ENCODE measurements at places on chromosomes 5 and 9.
A peak's percentile ranks its signal among the peaks of the same experiment; 100 is the strongest.

DNA sequence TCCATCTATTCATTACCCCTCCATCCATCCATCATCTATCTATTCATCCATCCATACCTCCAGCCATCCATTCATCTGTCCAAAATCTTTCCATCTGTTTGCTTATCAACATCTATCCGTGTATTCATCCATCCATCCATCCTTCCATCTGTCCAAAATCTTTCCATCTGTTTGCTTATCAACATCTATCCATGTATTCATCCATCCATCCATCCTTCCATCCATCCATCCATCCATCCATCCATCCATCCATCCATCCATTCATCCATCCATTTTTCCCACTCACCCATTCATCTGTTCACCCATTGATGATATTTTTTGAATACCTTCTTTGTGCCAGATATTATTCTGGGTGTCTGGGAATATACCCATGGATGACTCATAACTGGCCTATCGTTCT, 12.8 kb downstream of the VCAN start:
- no peak for DNase-seq
- H3K36me3 ChIP-seq: no peaks in the 10 kb centered on the region
- no peak overlapping the region for H3K4me3 ChIP-seq

- peak overlapping the region; percentile 84 for H3K4me3 ChIP-seq
- peaks cover 22% of the 10 kb centered on the region for H3K4me1 ChIP-seq
- H3K27me3 ChIP-seq: no peaks in the 10 kb centered on the region
- H3K27ac ChIP-seq: peak overlapping the region; percentile 75
- H3K36me3 ChIP-seq: no peaks in the 10 kb centered on the region
Measured at GRCh38 chr9:136949239-136949816, 2.7 kb upstream of the LCN12 start.

DNA sequence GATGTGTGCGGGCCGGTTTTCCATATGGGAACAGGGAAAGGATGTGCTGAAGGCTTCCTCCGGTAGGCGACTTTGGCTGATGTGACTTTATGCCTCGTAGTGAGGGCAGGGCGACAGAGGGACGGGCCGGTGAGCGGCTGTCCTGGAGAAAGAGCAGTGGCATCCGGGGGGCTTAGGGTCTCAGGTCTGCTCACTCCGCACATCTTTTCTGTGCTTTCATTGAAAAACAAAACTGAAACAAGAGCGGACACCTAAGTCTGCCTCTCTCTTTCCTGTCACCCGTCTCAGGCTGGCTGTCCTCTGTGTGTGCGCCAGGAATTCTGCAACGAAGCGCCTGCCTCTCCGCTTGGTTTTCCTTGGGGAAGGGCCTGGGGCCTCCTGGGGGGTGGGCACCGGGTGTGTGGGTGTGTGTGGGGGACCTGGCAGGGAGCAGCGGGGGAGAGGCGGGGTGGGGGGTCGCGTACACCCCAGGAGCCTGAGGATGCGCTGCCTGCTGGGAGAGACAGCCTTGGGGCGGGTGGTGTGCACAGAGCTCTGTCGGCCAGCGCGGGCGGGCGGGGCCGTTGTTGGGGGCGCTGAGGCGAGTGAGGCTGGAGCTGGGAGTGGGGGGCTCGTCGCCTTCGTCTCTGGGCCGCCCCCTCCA, 580 bp upstream of the PRRX2 start:
- H3K27me3 ChIP-seq: peaks cover 88% of the 10 kb centered on the region
- H3K36me3 ChIP-seq: no peaks in the 10 kb centered on the region
- H3K27ac ChIP-seq: no peak overlapping the region
- no peak for DNase-seq

DNA sequence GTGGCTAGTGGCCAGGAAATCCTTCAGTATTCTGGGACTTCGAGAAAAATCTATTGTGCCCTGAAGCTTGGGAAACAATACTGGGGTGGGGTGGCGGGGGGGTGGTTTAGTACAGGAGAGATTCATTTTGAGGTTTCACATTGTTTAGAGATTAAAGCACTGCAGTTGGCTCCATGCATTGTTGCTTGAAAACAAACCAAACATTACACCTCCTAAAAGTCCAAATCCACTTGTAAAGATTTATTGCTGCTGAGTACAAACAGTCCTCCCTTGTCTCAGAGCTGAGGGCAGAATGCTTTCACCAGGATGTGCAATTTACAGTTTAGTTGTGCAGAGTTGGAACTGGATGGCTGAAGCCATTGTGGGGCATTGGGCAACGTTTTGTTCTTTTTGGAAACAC, 49.4 kb downstream of the GGTA1 start:
- no peak overlapping the region for H3K4me3 ChIP-seq
- H3K4me1 ChIP-seq: peaks cover 7% of the 10 kb centered on the region
- H3K36me3 ChIP-seq: no peaks in the 10 kb centered on the region
- DNase-seq: no peak

GRCh38 chr9:13948037-13948436, 365.9 kb downstream of the NFIB start:
- no peaks in the 10 kb centered on the region for H3K36me3 ChIP-seq
- no peaks in the 10 kb centered on the region for H3K27me3 ChIP-seq
- no peak overlapping the region for H3K4me3 ChIP-seq
- H3K27ac ChIP-seq: no peak overlapping the region

- H3K4me1 ChIP-seq: no peaks in the 10 kb centered on the region
- no peaks in the 10 kb centered on the region for H3K27me3 ChIP-seq
- no peak for DNase-seq
Measured at GRCh38 chr5:8417316-8418048, 548.5 kb downstream of the MTRR start.

Measured in activated naive CD4-positive, alpha-beta T cell treated with anti-CD3 and anti-CD28 coated beads, Interleukin-2, amount 10 ng/mL, durations not matched to agents 7 days and 5 days (primary cell).